ENCODE measurements at places on chromosomes 4 and X.

- DNase-seq: no peak
Measured at GRCh38 chr4:167966143-167966542, 126.2 kb upstream of the ANXA10 start.

- no peak for DNase-seq
Measured at GRCh38 chrX:110966839-110967238, 129.2 kb upstream of the PAK3 start.

- DNase-seq: no peak
Measured at GRCh38 chr4:55272589-55272988, 73.5 kb upstream of the SRD5A3 start.

- no peak for DNase-seq
Measured at GRCh38 chr4:180057299-180057721, 2185.9 kb upstream of the TENM3 start.

DNA sequence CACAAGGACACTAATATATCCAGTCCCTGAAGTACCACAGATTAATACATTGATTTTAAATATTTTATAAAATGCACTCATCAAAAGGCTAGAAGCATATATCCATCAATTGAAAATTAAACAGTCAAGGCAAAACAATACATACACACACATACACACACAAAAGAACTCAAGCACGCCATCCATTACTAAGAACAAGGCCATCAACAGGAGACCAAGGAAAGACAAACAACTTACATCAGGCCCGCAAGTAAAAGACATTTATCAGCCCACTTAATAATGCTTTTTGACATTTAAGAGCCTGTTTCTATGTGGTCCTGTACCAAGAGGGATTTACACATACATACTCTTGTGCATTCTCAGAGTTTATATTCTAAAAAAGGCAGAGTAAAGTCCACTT, 50.0 kb upstream of the ZNF827 start:
- DNase-seq: no peak

GRCh38 chr4:85784348-85784747, 309.4 kb downstream of the ARHGAP24 start:
- no peak for DNase-seq

GRCh38 chr4:1451106-1451751, 45.0 kb upstream of the NKX1-1 start:
- no peak for DNase-seq

DNA sequence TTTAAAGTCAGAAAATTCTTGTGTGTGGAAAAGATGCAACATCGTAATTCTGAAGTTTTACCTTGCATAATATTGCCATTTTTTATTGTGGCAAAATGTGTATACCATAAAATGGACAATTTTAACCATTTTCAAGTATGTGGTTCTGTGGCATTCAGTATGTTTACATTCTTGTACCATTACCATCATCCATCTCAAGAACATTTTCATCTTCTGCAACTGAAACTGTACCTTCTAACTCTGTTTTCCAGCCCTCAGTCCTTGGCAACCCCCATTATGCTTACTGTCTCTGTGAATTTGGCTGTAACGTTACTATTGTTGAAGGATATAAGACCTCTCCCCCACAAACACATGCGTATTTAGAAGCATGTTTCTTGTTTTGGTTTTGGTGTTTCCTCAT, 123.2 kb downstream of the BMPR1B start:
- no peak for DNase-seq
